ENCODE measurements at places on chromosomes 7 and 10. TPM values are rescaled to one million over a fixed set of nuclear protein-coding genes. Genes with fewer than 3 reads are reported as not detected.

Gene CHCHD1
- 7.1 TPM for total RNA-seq

Gene TCERG1L
- not detected for total RNA-seq

Gene TRIM50
- total RNA-seq: 0.21 TPM

Gene RARRES2
- 257 TPM for total RNA-seq

Gene ADAMTS14
- 3.7 TPM for total RNA-seq

Gene VWA2
- total RNA-seq: not detected

Gene AKR1C8
- total RNA-seq: not detected

Gene EPHB4
- total RNA-seq: 374 TPM

Gene GOLGA7B
- total RNA-seq: not detected

Gene WIPF3
- 4.1 TPM for total RNA-seq
